ENCODE measurements at places on chromosomes 2 and 18.

DNA sequence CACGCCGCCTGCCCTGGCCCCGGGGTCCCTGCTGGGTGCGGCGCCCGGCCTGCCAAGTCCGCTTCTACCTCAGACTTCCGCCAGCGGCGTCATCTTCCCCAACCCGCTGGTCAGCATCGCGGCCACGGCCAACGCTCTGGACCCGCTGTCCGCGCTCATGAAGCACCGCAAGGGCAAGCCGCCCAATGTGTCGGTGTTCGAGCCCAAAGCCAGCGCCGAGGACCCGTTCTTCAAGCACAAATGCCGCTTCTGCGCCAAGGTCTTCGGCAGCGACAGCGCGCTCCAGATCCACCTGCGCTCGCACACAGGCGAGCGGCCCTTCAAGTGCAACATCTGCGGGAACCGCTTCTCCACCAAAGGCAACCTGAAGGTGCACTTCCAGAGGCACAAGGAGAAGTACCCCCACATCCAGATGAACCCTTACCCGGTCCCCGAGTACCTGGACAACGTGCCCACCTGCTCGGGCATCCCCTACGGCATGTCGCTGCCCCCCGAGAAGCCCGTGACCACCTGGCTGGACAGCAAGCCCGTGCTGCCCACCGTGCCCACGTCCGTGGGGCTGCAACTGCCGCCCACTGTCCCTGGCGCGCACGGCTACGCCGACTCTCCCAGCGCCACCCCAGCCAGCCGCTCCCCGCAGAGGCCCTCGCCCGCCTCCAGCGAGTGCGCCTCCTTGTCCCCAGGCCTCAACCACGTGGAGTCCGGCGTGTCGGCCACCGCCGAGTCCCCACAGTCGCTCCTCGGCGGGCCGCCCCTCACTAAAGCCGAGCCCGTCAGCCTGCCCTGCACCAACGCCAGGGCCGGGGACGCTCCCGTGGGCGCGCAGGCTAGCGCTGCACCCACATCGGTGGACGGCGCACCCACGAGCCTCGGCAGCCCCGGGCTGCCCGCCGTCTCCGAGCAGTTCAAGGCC, 13.7 kb downstream of the SALL3 start:
- no peak for DNase-seq

DNA sequence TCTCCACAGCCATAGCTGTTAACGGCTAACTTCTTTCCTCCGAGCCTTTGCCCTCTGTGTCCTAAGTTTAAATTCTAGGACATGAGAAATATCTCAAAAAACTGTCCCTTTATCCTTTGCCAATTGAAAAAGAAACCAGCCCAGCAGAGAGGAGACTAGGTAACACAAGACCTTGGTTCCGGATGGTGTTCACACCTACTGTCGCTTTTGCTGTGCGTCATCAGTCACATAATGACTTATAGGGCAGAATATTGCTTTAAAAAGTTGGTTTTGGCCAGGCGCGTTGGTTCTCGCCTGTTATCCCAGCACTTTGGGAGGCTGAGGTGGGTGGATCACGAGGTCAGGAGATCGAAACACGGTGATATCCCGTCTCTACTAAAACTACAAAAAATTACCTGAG, 66.2 kb downstream of the SP3 start:
- DNase-seq, result no peak

DNA sequence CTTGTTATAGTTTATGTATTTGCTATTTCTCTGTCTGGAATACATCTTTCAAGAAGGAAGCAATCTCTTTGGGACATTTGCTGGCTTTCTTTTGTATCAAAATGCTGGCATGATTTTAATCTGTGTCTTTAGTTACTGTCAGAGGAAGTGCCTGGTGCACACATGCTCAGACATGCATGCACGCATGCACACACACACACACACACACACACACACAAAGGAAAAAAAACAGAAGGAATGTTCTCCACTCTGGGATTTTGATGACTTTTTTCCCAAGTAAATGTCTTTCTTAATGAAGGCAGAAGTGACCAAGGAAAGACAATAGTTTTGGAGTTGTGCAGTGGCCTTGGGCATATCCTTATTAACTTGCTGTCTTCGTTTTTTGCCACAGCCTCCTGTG, 6.7 kb downstream of the GNAL start:
- DNase-seq, result no peak

DNA sequence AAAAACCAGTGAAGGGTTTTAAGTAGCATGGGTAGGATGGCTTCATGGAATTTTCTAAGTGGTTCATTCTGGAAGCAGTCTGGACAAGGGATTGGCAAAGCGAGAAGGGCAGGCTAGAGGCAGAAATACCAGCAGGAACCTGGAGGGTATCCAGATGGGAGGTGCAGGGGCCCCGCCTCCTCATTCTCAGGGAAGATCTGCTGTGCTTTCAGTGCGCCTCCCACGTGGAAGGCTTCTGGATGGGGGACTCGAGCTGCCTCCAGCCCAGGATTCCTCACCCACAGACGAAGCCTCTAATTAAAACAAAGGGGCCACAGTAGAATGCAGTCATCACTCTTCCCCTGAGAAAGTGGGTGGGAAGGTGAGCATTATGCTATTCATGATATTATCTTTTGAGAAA, 79.8 kb downstream of the VSNL1 start:
- no peak for DNase-seq

DNA sequence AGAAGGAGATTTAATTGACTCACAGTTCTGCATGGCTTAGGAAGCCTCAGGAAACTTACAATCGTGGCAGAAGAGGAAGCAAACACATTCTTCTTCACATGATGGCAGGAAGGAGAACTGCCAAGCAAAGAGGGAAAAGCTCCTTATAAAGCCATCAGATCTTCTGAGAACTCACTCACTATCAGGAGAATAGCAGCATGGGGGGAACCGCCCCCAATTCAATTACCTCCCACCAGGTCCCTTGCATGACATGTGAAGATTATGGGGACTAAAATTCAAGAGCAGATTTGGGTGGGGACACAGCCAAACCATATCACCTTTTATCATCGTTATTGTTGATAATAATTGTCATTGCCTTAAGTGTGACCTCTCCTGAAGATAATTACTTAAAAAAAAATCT, 197.9 kb upstream of the SLC14A2 start:
- DNase-seq, result no peak

GRCh38 chr2:217340176-217340575, 480.3 kb upstream of the TNP1 start:
- DNase-seq, result no peak

DNA sequence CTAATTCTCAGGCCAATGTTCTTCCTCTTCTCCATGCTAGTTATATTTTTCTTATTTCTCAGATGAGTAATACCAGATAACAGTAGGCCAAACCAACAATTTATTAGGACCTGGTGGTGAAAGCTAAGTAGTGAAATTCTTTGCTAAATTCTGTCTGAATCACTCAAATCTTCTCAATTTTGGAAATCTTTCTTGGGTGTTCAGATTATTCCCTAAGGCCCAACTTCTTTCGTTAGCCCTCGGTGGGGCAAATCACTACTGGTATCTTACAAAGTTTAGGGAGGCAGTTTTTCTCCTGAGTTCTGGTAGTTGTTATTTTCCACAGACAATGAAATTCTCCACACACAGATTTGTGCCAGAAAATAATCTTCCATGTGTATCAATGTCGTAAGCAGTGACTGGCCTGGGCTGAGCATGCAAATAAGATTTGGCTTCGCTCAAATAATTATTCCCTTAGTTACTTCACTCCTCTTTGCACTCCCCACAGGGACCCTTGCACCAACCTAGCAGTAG, 443.5 kb upstream of the SLC14A2 start:
- DNase-seq, result no peak

DNA sequence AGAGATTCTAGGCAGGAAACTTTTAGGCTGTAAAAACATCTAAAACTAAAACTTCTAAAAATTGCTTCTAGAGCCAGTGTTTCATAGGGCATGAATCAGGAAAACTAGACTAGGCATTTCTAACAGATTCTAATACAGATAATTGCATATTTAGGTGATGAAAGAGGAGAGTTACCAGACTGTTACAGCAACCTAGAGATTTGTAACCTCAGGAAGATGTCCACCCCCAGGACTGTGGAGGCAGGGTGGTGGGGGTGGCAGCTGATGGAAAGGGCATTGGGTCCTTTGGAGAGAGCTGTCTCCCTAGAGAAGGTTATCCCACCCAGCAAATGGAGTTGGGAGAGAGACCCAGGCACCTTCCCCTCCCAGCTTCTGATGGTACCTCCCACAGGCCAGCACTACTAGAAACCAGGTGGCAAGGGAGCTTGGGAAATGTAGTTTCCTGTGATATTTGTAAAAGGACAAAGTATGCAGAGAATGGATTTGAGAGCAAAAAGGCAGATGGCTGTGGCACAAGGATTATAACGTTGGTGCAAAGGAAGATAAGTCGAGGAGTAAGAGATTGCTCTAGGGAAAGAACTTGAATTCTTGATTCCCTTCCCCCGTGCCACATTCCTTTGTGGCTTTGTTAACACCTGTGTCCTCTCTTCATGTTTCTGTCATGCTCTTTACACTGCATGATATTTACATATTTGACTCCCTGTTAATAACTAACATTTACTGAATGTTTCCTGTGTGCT, 75.6 kb upstream of the MGAT5 start:
- no peak for DNase-seq
